ENCODE measurements at places on chromosomes 2 and 18. TPM values are rescaled to one million over a fixed set of nuclear protein-coding genes. Genes with fewer than 3 reads are reported as not detected.

CAPN14 gene
- total RNA-seq, result under 0.01 TPM

CNRIP1 gene
- 28.4 TPM for total RNA-seq

HOXD1 gene
- not detected for total RNA-seq

ATP6V1B1 gene
- 0.71 TPM for total RNA-seq

KRTCAP3 gene
- 0.18 TPM for total RNA-seq

Data from smooth muscle cell of bladder (primary cell).